ENCODE measurements at places on chromosomes 2 and 18.

GRCh38 chr2:238290091-238290509, 1.7 kb upstream of the PER2 start:
- DNase-seq = no peak

- DNase-seq = no peak
Measured at GRCh38 chr18:77341527-77342325, 92.1 kb downstream of the GALR1 start.

- no peak for DNase-seq
Measured at GRCh38 chr18:79848579-79849327, 51.0 kb downstream of the KCNG2 start.

GRCh38 chr2:86054535-86055082, 51.1 kb downstream of the POLR1A start:
- peak; percentile 18 for DNase-seq

GRCh38 chr2:9693196-9693491, 62.3 kb upstream of the YWHAQ start:
- no peak for DNase-seq

GRCh38 chr2:226831266-226831665, 4.6 kb upstream of the RHBDD1 start:
- no peak for DNase-seq

DNA sequence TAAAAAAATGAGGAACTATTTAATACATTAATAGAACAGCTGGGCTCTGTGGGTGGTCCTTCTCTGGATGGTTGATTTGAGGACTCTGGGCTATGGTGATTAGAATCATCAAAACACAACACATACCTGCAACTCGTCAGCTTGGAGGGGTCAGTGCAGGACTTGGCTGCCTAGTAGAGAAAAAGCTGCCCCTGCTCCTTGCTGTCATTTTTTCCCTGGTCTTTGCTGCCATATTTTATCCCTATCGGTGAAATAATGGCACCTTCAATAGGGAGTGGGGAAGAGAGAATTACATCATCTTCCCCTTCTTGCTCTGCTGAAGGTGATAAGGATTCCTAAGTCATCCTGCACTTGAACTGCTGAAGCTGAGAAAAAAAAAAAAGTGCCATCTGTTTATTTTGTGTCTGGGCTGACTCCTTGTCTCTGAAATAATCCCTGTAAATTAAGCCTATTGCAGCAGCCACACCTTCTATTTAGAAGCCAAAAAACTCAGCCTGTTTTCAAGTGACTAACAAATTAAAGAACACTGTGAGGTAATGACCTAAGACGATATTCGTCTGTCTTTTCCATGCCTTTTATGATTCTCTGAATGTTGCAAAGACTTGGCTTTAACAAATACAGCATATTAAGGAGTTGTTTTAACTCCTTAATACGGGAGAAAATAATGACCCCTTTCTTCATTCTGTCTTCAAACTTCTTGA, 89.3 kb downstream of the ACVR1 start:
- no peak for DNase-seq

GRCh38 chr18:51064256-51064655, 34.2 kb downstream of the SMAD4 start:
- DNase-seq = no peak

GRCh38 chr2:216930716-216931115, 70.9 kb upstream of the TNP1 start:
- no peak for DNase-seq

- no peak for DNase-seq
Measured at GRCh38 chr18:55289775-55290174, 298.2 kb downstream of the TCF4 start.

GRCh38 chr2:20167356-20167755, 57.6 kb downstream of the SDC1 start:
- DNase-seq = no peak

DNA sequence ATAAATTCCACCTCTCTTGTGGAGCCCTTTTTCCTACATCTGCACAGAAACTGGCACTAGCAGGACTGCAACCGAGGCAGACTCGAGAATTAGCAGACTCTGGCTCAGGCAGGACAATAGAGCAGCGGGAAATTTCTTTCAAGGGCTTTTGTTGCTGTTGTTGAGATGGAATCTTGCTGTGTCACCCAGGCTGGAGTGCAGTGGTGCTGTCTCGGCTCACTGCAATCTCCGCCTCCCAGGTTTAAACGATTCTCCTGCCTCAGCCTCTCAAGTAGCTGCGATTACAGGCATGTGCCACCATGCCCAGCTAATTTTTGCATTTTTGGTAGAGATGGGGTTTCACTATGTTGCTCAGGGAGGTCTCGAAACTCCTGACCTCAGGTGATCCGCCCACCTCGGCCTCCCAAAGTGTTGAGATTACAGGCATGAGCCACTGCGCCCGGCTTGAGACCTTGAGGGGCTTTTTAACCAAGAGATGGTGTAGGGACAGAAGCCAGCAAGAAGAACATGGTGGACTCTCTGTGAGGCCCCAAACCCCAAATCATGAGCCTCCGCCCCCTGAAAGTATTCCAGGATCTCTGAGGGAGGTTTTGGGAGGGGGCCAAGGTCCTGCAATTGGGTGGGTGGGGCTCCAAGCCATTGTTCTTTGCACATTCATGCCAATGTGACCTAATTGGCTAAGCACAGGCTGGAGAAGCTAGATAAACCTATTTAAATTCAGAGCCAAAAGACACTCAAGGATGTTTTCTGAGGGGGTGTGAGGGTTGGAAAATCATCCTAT, 68.4 kb upstream of the MSH2 start:
- DNase-seq = no peak

- DNase-seq = no peak
Measured at GRCh38 chr2:205629091-205629776, 53.1 kb upstream of the NRP2 start.

DNA sequence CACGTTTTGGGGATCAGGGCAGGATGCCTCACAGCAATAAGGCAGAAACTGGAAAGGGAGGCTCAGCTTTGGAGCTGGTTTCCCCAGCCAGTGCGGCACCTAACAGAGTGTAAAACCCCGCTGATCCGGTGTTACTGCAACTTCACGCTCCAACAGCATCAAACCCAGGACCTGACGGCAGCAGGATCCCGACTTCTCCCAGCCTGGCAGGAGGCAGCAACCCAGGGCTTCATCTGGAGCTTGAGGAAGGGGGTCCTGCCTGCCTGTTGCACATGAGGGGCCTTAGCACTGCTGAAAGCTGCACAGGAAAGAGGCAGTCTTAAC, 209.8 kb downstream of the MGAT5 start:
- no peak for DNase-seq

DNA sequence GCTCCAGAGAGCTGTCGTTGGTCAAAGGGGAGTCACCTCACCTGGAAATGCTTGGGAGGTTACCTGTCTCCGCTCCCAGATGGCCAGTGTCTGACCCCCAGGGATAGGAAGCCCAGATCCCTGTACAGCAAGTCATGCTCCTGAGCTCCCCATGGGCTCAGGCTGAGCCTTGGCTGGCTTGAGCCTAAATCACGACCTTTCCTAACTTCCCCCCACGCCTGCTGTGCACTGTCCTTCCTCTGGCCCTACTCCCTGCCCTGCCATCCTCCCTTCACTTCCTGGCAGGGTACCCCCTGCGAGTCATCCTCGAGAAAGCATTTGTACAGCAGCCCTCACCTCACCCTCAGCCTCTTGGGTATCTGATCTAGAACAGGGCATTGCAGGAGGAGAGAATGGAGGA, 9.2 kb upstream of the HDAC4 start:
- no peak for DNase-seq

DNA sequence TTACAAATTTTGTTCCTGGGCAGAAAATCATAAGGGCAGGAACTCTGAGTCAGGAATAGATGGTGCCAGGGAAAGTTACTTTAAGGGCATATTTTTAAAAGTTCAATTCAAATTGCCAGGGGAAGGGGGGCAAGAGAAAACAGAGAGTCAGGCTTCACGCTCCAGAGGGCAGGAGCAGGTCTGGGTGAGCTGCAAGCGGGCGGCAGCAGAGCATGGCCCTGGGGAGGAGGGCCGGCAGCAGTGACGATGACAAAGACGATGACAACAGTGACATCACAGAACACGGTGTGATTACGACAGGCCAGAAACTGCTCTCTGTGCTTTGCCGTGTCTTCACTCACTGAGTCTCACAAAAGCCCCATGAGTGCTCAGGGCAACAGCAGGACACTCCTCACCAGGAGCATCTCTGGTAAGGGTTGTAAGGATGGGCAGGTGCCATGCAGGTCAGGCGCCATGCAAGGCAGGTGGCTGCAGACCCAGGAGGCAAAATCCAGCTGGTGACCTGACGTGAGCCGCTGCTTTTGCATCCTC, 23.3 kb downstream of the CHST10 start:
- no peak for DNase-seq

GRCh38 chr2:219352448-219353023, 20.0 kb upstream of the RESP18 start:
- peak; percentile 65 for DNase-seq

- no peak for DNase-seq
Measured at GRCh38 chr2:233807215-233807865, 29.2 kb downstream of the MROH2A start.

GRCh38 chr2:85329181-85329651, 1.4 kb upstream of the TGOLN2 start:
- no peak for DNase-seq

DNA sequence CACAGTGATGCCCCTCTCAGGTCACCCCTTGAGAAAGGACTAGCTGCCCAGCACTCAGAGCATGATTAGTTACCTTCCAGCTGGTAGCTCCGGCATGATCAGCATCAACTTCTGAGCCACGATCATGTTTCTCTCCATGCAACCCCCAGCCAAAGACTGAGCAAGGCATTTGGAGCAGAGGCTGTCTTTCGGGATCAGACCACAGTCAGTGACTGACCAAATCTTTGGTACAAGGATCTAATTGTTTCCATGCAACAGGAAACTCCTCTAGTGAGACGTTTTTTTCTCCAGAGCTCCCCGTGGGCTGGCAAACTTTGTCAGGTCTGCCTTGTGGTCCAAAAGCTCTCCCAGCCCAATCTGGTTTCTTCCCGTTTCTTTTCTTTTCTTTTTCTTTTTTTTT, 244.3 kb downstream of the METTL4 start:
- DNase-seq = no peak

- no peak for DNase-seq
Measured at GRCh38 chr2:178863130-178863855, 56.1 kb upstream of the TTN start.

DNA sequence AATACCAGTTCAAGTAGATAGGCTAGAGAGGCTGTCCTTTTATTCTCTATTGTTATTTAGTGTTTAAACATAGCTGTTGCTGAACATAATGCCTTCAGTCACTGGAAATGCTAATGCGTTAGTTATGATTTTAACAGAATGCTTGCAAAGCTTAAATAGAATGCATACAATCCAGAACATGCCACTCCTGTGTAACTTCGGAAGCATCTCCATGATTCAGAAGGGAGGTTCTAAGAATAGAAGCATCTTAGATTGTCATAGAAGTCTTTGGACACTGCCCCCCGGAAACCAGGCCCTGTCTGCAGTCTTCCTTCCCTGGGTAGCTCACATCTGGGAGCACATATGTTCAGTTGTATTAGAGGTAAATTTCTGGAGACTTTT, 73.2 kb downstream of the ZNF532 start:
- no peak for DNase-seq

DNA sequence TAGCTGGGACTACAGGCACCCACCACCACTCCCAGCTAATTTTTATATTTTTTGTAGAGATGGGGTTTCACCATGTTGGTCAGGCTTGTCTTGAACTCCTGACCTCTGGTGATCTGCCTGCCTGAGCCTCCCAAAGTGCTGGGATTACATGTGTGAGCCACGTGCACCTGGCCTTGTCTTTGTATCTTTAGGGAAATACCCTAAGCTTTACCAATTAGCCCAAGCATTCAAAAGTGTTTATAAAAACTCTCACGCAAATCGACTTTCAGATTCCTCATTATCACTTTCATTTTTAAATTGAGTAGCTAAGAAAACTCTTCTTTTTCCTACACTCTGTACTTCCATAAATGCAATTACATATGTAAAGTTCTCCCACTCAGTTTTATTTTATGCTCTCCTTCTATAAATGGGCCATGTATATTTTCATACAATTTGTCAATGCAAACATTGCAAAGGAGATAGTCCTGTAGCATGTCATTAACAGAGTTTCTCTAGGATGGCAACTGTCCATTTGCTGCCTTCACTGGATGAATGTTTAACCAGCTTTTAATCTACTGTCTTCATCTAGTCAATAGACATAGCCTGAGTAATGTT, 326.2 kb upstream of the LRATD1 start:
- no peak for DNase-seq

DNA sequence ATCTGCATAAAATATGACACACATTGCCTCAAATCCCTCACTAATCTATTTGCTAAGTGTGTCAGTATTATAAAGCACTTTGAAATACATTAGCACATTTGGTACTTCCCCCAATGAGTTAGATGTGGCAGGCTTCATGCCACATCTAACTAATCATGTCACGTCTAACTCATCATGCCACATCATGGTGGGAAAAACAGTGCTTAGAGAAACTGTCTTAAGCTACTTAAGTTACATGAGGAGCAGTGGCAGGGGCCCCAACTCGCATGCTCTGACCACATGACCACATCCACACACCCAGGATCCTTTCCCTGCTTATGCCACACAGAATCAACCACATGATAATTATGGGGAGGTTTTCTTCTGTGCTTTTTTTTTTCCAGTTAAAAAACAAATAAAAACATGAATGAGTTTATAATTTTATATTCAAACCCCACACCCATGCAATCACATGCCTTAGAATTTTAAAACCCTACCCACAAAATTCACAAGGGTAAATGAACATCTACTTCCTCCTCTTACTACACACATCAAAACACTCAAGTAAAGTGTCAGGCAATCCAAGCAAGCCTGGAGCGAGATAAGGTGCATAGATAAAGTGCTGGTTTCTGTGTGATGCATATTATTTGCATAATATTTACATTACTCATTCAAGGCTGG, 1.6 kb downstream of the ABCA12 start:
- DNase-seq = no peak

- no peak for DNase-seq
Measured at GRCh38 chr2:157127249-157128012, 130.1 kb upstream of the GALNT5 start.

GRCh38 chr2:55096586-55096985, 46.3 kb upstream of the RTN4 start:
- DNase-seq = no peak

- DNase-seq = no peak
Measured at GRCh38 chr18:56248610-56249235, 389.7 kb downstream of the TXNL1 start.

DNA sequence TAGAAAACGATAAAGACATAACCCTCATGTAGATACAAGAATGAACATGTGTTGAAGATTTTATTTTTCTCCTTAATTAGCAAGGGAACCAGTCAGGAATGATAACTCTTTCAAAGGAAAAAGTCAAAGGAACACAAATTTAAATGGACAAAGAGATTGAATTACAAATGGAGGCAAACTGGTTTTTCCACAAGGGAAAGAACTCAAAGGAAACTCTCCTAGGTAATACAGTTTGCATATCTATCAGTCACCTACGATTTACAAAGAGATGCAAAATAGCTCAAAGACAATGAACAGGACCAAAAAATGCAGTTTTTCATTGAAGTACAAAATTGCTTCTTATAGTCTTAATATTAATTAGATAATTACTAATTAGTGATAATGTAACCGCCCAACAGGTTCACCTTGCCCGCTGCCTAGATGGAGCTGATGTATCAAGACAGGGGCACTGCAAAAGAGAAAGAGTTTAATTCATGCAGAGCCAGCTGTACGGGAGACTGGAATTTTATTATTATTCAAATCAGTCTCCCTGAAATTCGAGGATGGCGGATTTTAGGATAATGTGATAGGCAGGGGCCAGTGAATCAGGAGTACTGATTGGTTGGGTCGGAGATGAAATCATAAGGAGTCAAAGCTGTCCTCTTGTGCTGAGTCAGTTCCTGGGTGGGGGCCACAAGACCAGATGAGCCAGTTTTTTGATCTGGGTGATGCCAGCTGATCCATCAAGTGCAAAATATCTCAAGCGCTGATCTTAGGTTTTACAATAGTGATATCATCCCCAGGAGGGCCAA, 151.0 kb downstream of the TMEM17 start:
- DNase-seq = no peak
